Stimulated activated CD4-positive, alpha-beta T cell treated with anti-CD3 and anti-CD28 coated beads, TNF-alpha, amount 100 ng/mL, for 1 hour (primary cell): ENCODE measurements at places on chromosomes 11 and 22.

DNA sequence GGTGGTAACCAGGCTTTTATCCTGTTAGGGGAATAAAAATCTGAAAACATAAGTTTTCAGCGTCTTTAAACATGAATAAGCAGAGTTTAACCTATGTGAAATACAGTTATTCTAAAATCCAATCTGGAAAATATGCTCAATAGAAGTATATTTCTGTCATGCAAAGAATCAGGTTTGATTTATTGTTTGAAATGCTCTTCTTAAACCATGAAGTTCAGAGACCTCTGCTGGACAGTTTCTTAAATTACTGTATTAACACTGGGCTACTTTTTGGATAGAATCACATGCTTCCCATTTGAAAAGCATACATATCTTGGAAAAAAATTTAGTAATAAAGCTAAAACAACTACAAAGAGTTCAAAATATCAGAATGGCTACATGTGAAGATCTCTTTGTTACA lies 25.4 kb downstream of the APIP start:
- DNase-seq = no peak

DNA sequence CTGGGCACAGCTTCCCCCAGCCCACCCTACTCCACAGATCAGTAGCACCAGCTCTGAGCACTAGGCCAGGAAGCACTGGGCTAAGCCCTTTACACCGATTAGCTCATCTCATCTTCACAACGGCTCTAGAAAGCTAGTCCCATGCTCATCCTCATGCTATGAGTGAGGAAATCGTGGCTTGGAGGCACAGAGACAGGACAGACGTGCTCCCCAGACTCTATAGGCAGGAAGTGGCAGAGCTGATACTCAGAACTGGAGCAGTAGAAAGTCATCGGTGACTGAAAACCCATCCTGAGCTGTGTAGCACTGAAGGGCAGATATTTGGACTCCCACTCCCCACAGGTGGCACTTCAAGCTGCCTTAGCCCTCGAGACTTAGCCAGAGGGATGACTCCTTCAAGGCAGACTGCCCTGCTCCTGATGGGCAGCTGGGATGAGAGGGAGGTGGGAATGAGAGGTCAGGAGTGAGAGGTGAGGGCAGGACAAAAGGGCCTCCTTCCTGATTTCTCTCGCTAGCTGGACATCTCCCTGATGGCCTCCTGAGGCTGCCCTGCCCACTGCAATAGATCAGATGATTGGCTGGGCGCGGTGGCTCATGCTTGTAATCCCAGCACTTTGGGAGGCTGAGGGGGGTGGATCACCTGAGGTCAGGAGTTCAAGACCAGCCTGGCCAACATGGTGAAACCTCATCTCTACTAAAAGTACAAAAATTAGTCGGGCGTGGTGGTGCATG lies 9.7 kb downstream of the CD5 start:
- DNase-seq = no peak

- no peak for DNase-seq
These were observed 132.7 kb downstream of the CASP12 start for GRCh38 chr11:104765401-104766095.

DNA sequence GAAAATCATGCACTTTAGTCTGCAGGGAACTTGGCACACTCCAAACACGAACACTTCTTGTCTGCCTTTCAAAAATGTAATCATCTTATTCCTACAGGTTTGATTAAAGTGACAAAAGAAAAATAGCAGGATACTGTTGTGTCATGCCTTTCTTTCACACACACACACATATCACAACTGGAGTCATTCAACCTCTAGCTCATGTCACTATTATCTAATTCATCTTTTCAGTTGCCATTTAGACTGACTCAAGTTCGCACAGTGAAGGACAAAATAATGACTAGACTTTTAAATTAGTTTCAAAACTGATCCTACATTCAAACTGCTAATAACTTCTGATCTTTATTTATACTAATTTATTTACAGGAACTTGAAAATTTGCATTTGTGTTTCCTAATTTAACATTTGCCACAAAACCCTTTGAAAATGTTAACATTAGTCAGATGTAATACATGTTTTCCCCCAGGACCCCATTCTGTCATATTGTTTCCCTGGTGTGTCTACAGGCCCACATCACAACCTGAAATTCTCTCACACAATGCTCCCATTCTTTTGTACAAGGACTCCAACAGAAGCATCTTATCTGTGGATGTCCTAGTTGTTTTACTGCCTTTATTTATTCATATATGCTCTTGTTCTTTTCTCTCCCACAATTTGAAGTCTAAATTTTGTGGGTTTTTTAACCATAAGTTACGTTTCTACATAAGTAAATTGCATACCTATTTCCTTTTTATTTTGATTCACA lies 171.1 kb downstream of the GRIA4 start:
- DNase-seq = no peak

GRCh38 chr11:125261588-125261987 lies 97.0 kb downstream of the PKNOX2 start:
- no peak for DNase-seq

DNA sequence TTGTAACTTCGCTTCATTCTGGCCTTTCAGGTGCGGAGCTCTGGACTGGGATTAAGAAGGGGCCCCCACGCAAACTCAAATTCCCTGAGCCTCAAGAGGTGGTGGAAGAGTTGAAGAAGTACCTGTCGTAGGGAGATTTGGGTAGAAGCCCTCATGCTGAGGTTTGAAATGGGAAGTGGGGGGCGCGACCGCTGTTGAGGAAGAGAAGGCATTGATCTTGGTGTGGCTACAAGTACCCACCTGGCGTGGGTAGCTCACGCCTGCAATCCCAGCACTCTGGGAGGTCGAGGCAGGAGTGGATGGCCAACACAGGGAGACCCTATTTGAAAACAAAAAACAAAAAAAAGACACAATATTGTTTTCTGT lies 779 bp downstream of the SELENOH start:
- DNase-seq = no peak

DNA sequence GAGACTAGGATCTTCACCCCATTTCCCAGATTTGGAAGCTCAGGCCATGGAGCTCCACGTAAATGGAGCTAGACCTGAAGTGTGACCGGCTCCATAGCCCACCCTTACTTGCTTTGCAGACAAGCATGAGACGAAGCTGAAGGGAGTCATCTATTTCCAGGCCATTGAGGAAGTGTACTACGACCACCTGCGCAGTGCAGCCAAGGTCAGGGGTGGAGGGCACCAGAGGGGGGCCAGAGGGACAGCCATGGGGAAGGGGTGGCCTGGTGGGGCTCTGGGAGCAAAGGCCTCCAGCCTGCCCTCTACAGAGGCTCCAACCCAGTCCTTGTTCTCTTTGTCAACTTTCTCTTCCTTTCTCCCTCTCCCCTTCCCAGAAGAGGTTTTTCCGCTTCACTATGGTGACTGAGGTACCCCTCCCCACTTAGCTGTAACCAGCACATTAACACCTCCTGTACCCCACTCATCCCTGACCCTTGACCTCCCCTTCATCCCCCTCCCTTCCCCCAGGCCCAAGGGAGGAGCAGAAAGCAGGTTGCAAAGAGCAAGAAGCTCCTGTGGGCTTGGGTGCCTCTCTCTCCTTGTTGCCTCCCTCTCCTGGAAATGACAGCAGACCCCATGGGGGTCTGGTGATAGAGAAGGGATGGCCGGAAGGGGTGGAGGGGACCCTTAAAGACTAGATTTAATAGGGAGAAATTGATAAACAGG lies 23.8 kb downstream of the TREH start:
- DNase-seq = no peak

DNA sequence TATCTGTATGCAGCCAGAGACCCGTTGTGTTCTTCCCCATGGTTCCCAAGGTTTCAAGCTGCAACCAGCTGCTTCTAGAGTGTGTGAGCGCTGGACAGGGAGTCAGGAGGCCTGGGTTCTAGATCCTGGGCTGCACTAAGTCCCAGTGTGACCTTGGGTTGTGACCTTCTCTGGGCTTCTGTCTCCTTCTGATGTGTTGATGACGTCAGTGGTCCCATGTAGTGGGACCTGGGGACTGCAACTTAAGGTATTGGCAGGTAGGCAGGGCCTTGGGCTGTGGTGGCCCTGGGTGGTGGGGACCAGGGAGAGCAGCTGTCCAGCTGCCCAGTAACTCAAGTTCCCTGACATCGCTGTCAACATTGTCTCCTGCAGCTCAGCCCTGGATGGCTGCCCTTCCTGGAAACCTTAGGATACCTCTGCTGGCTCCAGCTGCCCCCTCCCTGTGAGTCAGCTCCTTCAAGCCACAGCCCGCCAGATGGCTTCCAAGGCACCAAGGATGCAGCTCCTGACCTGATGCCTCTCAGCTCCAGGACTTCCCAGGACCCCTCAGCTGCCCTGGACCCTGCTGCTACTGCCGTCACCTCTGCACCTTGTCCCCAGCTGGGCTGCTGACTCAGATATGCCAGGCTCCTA lies 1.3 kb upstream of the PVALB start:
- no peak for DNase-seq

GRCh38 chr11:124897674-124898262 lies at the start of gene ROBO4:
ROBO4 (minus strand) TSS chr11:124897865; CDS start chr11:124897795, 70 bp downstream.
- no peak for DNase-seq

GRCh38 chr11:94131718-94132115 lies 3.1 kb downstream of the PANX1 start:
- no peak for DNase-seq

DNA sequence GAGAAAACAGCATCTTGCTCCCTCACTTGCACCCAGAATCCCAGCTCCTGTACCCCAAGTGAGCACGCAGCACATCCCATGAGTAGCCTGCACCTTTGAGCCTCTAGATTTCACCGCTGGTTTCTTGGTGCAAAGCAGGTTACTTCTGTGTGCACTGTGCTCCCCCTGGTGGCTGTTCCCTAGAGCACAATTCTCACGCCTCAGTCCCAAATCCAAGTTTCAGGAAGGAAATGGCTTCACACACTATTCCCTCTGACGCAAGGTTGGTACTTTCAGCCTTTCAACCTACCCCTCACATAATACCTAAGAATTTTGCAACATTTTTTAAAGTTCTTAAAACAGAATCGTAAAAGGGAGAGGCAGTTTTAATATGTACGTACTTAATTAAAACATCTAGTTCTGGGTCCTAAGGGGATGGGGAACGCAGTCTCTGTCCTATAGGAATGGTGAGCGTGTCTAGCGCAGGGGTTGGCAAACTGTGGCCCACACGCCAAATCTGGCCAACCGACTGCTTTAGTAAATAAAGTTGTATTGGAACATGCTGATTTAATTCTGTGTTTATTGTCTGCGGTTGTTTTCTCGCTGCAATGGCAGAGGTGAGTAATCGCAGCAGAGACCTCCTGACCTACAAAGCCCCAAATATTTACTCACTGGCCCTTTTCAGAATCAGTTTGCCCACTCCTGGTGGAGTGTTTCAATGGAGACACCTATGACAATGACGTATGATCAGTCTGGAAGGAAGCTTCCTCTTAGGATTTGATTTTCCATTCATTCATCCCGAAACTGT lies 27.5 kb downstream of the DHCR7 start:
- DNase-seq = no peak

DNA sequence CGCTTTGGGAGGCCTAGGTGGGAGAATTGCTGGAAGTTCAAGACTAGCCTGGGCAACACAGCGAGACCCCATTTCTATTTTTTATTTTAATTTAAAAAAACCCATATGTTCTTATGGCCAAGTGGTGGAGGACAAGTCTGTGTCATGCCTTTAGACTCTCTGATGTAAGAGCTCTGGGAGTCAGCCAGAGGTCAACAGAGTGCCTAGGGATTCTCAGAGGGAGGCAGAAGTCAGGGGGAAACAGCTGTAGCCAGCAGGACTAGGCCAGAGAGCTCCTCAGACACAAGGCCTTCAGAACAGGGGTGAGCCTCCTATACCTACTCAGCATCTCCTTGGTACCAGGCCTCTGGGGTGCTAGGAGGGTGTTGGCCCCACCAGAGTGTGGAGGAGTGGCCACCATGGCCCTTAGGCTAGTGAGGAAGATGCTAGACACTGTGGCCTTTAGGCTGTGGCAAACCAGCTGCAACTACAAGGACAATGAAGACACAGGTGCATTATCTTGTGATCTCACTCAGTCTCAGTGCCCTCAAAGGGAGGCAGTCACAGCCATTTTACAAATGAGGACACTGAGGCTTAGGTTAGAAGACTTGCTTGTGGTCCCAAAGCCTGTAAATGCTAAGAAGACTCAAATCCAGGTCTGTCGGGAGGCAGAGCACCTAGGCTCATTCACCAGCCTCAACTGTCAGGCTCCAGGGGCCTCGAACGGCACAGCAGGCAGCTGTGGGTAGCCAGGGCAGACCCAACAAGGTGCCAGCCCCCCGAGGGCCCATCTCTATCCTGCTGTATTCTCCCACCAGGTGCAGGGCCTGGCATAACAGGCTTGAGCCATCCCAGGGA lies 5.0 kb downstream of the ZP1 start:
- no peak for DNase-seq

DNA sequence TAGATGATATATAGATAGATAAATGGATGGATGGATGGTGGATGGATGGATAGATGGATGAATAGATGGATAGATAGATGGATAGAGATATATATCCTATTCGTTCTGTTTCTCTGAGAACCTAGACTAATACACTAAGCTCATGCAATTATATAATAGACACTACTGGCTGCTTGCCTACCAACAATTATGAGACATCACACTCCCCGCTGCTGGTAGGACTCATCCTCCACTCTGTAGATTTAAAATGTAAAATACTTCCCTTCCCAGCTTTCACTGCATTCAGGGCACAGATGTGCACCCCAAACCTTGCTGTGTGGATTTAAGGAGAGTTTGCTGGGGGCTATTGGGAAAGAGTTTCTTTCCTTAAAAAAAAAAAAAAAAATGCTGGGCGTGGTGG lies 28.3 kb upstream of the RCN1 start:
- no peak for DNase-seq

DNA sequence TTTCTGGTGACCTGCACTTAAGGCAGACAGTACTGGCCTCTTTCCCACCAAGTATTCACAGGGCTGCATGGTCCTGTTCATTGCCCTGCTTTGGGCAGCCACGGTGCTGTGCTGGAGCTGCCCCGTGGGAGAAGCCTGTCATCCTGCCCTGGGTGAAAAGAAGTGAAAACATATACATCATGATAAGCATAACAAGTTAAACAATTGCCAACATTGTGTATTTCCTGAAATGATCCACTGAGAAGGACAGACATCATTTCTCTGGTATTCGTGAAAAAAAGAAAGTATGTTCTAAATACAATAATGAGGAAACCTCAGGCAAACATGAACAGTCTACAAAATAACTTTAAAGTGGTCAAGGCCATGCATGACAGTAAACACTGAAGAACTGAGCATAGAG lies 393.1 kb downstream of the TMEM135 start:
- DNase-seq = no peak

DNA sequence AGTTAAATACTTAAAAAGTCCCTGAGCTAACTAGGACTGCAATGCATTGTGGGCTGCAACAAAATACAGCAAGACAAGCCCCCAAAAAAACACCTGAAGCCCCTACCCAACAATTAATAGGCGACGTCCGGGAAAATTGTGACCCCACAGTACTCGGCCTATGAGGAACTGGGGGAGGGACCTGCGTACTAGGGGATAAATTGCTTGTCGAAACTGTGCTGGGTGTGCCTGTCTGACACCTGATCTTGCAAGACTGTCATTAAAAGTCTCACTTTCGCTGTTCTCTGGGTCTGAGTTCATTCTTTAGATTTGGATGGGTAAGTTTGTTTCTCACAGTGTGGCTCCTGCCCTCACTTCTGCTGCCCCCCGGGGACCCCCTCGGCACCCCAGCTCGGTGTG lies 15.2 kb downstream of the TANGO2 start:
- DNase-seq = no peak

- DNase-seq = no peak
These were observed 10.1 kb downstream of the AIP start for GRCh38 chr11:67492801-67493547.

GRCh38 chr11:73396985-73397384 lies 20.8 kb downstream of the RELT start:
- no peak for DNase-seq

- DNase-seq = no peak
These were observed 104.1 kb upstream of the E2F8 start for GRCh38 chr11:19344661-19345518.
